ENCODE measurements at places on chromosomes 4 and X.
A peak's percentile ranks its signal among the peaks of the same experiment; 100 is the strongest.

DNA sequence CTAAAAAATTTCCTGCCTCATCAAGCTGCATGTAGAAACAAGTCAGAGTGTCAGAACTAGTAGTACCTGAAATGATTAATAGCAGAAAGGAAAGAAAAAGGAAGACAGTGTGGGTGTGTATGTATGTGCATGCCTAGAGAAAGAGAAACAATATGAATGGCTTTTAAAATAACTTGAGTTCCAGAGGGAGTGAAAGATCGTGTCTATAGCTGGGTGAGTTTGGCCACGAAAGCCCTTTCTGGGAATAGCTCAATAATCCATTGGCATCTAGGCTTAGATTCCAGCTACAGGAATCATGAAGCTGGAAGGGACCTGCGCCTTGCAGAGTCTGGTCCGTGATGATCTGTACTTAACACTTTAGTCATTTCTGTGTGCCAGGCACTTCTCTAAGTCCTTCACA is 195.6 kb downstream of the RAPGEF2 start:
- DNase-seq, result no peak

DNA sequence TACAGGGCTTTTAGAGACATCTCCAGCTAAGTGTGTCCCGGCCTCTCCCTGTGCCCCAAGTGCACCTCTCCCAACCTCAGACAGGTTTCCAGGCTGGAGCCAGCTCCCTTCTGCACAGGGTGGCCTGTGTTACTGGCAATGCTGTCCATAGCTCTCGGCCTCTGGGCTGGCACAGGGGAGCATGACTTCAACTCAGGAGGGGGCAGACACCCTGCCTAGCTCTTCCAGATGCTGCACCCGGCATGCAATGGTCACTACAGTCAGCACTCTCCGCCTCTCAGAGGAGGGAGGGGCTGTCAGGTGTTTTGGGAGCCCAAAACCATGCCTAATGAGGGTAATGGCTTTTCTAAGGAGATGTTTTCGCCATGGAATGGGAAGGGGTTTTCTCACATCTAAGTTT is 2.4 kb upstream of the IRAK1 start:
- no peak for DNase-seq

- DNase-seq, result no peak
Observed at GRCh38 chr4:176769514-176769913, 23.2 kb downstream of the VEGFC start.

- DNase-seq, result peak; percentile 25
Observed at GRCh38 chr4:2390784-2391421, 27.5 kb downstream of the ZFYVE28 start.

- DNase-seq, result peak; percentile 43
Observed at GRCh38 chrX:120604361-120604782, 471 bp downstream of the MCTS1 start.

All from suppressor macrophage treated with lipopolysaccharide for 1 hour (primary cell).